ENCODE measurements at places on chromosomes 5 and 9. TPM values are rescaled to one million over a fixed set of nuclear protein-coding genes. Genes with fewer than 3 reads are reported as not detected.

The TMEM252 gene
- polyA plus RNA-seq: 1.3 TPM

The SEMA5A gene
- polyA plus RNA-seq: 29.7 TPM

The INSL4 gene
- polyA plus RNA-seq: not detected

The FAM193B gene
- polyA plus RNA-seq: 35.6 TPM

The TXNDC8 gene
- not detected for polyA plus RNA-seq

Measured in muscle of back (tissue), 13 donors.